NCI-H446 treated with DMSO at 0.1 percent for 48 hours (cell line): ENCODE measurements at places on chromosomes 6 and 20.
A peak's percentile ranks its signal among the peaks of the same experiment; 100 is the strongest.

DNA sequence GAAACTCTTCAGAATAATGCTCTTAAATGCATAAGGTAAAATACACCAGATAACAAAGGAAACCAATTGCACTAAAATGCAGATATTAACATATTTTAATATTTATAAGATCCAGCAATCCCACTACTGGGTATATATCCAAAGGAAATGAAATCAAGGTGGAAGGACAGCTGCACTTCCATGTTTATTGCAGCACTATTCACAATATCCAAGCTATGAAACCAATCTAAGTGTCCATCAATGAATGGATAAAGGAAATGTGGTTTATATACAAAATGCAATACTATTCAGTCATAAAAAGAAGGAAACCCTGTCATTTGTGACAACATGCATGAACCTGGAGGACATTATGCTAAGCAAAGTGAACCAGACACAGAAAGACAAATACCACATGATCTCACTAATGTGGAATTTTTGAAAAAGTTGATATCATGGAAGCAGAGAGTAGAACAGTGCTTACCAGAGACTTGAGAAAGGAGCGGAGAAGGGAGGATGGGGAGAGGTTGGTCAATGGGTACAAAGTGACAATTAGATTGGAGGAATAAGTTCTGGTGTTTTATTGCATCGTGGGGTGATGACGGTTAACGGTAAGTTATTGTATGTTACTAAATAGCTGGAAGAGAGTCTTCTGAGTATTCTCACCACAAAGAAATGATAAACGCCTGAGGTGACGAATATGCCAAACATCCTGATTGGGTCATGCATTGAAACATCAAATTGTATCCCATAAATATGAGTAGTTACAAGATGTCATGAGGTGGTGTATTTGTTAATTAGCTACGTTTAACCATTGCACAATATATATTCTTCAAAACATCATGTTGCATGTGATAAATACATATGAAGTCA, 37.9 kb upstream of the RNF24 start:
- no peak for DNase-seq

DNA sequence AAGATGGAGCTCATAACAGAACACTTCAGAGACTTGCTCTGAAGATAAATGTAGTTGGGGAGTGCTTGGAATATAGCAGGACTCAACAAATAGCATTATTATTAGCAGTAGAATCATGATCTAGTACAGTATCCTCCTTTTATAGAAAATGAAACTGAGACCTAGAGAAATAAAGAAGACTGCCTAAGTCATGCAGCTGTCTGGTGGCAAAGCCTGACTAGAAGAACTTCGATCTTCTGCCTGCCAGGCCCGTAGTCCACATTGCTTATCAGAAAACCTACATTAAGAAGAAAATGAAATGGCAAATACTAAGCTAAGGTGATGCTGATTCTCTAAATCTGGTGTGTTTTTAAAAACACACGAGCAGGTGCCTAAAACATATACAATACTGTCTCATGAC, 46.4 kb upstream of the DST start:
- DNase-seq, result no peak

GRCh38 chr6:39425346-39426072, 103.0 kb upstream of the KCNK16 start:
- DNase-seq, result no peak

GRCh38 chr20:32707691-32708581, 34.2 kb upstream of the C20orf203 start:
- DNase-seq, result no peak

DNA sequence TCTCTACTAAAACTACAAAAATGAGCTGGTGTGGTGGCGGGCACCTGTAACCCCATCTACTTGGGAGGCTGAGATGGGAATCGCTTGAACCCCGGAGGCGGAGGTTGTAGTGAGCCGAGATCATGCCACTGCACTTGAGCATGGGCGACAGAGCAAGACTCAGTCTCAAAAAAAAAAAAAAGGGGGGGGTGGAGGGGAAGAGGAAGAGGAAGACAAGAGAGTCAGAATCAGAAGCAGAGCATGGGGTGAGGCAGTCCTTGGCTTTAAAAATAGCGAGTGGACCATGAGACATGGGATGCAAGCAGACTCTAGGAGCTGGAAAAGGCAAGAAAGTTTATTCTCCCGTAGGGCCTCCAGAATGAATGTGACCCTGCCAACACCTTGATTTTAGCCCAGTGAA, 3.9 kb upstream of the SLC9A8 start:
- no peak for DNase-seq

GRCh38 chr20:53677447-53678314, 84.0 kb upstream of the ZNF217 start:
- no peak for DNase-seq

GRCh38 chr6:140977403-140977802, 1155.3 kb upstream of the GJE1 start:
- DNase-seq, result no peak

DNA sequence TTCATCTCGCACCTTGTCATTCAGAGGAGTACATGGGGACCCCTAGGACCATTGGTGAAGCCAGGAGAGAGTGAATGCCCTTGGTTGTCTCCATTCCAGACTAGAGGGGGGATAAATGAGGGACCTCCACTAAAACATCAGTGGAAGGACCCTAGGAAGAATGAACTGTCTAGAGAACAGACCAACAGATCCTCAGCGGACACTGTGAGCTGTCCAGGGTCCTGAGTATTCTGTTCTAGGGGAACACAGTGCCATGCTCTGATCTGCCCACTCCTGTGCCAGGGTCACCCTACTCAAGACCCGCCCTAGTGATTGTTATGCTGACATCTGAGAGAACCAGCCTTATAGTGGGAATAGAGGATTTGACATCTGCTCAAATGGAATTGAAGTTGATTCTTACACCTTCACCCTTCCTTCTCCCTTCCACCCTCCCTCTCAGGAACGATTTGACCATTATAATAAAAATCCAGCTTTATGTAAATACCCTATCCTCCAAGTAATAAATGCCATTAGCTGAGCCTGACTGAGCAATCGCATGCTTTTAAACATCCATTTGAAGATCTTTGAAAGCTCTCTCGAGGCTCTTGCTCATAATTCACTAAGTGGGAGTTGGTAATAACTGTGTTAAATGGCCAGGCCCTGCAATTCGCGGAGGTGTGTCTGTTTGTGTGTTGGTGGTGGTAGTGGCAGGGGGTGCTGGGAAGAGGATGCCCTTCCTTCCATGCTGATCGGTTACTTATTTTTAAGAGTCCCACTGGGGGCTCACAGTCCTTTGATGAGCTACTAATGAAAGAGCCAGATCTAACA, 43.6 kb upstream of the SLC32A1 start:
- DNase-seq, result no peak

DNA sequence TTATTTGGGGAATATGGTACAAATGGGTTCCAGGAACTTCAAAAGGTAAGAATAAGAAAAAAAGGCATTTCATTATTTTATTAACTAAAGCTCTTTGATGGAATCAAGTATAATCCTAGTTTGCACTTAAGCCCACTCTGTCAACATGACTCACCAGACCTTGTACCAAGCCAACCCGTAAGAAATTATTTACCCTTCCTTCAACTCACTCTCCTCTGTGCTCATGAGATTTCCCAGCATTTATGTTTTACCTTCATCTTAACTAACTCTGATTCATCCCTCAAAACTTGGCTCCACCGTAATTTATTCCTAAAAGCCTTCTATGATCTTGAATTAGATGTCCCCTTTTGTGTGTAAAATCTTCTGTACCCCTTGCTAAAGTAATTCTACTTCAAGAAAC, 308.7 kb downstream of the PKHD1 start:
- DNase-seq, result no peak

DNA sequence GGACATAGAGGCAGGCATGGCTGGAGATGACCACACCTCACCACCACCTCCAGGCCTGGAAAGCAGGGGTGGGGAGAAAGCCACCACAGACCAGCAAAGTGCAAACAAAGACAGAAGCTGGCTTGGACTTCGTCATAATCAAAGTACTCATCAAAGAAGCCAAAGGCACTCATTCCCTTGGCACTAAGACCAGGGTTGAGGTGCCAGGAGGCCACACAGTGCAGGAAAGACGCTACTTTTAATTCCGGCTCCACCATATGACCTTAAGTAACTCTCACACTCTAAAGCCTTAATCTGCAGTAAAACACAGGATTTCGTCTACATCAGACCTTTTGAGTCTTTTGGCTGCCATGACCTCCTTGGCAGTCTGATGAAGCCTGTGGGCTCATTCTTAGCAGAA, 123.1 kb downstream of the HIVEP2 start:
- peak; percentile 86 for DNase-seq

DNA sequence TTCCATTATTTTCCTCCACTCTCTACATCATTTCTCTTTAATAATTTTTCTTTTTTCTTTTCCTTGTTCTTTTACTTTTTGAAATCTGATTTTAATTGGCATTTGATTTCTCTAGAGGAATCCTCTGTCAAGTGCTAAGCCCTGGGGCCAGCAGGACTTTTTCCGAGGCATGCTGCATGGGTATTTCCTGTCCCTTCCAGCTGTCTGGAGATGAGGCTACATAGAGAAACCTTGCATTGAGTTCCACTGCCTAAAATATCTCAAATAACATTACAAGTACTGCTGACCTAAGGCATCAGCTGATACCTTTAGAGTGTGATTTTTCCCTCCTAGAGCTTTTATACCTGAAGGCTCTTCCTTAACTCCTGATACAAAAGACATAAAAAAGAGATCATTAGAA, 6.2 kb downstream of the RNF217 start:
- DNase-seq, result no peak

DNA sequence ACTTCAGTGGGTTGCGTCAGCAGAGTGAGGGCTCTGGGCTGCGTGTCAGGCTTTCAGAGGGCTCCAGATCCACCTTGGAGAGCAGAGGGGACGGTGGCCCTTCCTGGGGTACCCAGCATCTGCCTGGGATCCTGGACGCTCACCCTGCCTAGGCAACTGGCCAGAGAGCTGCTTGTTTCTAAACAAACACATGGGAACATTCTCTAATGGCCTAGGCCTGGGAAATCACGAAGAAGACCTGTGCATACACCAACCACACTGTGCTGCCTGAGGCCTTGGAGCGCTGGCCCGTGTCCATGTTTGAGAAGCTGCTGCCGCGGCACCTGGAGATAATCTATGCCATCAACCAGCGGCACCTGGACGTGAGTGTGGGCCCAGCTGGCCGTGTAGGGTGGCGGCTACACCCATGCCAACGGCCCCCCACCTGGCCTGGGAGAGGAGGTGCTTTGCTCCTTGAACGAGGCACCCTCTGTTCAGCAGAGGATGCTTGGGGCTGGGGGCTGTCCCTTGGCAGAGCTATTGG, 32.2 kb downstream of the PYGB start:
- no peak for DNase-seq

DNA sequence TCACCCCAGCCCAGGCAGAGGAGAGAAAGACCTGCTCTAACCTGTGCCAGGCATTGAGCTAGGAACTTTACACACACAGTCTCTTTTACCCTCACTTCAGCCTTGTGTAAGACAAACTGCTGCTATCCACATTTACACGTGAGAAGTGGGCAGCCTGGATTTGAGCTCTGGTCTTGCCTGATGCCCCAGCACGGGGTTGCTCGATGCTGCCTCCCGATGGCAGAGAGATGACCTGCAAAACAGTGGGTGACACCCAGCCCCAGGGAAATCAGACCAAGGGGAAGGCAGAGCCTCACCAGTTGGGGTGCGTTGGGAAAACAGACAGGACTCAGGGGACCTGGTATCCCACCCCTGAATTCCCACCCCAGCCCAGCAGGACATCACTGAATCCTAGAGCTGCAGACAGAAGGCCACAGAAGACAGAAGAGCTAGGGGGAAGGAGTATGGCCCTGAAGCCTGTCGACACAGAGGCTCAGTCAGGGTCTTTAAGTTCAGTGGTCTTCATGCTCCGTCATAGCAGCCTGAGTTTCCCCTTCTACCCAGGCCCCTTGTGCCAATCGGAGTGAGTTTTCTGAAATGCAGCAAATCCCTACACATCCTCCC, 990 bp downstream of the BPI start:
- DNase-seq, result no peak

DNA sequence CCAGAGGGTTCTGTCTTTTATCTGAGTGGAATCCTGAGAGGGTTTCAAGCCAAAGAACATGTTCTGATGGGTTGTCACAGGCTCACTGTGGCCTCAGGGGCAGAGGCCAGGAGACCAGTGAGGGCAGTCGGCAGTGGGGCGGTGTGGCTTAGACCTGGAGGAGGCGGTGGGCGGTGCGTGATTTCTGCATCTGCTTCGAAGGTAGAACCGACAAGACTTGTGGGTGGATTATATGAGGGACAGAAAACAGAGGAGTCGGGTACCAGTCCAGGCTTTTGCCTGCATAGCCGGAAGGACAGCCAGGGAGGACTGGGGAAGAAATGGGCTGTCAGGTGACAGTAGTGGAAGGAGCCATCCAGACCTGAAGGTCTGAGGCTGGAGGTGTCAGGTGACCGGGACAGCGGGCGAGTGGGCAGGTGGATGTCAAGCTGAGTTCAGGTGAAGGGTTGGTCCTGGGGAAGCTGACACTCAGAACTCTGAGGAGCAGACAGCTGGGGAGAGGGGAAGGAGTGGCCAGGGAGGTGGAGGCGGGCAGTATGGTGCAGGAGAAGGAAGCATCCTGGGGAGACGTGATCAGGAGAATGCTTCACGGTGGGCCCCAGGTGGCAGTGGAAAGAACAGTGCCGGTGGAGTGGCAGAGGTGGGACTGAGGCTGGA, 3.1 kb downstream of the CTSZ start:
- no peak for DNase-seq

- no peak for DNase-seq
Measured at GRCh38 chr6:8858854-8859331, 423.5 kb upstream of the SLC35B3 start.

GRCh38 chr20:61429458-61430227, 177.6 kb downstream of the CDH4 start:
- no peak for DNase-seq

DNA sequence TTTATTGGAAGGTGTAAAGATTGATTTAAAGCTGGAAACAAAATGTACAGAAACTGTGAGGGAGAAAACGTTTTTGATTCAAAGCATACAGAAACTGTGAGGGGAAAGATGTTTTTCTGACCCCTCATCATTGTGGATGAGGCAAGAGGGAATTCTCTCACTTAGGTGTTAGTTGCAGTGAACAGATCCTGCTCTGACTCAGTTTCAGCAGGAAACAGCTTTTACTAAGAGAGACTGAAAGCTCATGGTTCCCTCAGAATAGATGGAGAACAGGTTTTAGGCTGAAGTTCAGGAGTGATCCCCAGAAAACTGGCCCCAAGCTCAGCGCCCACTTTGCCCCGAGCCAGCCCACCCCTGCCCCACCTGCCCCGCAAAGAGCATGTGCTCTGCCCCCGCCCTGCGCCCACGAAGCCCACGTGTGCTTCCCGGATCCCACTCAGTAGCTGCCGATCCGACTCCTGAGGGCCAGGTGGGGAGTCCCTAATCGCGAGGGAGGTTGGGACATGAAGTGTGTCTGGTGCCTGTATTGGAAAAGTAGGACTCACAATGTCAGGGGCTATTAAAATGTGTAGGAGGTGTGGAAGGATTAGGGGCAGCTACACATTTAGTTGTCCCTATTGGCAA, 41.2 kb downstream of the DUSP22 start:
- DNase-seq, result no peak

DNA sequence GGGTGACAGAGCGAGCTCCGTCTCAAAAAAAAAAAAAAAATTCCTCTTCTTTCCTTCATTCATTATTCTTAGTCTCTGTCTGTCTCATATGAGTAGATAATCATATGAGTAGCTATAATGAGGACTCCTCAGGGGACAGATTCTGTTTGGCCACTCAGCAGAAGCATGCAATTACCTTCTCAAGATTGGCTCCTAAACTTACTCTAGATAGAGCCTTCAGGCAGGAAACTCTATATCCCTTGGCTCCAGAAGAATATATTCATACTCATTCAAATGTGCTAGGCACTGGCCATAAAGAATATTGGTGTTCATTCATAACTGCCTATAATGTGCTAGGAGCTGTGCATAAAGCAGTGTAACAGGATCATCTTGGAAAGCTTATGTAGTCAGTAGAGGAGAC, 2.2 kb upstream of the ACAT2 start:
- no peak for DNase-seq

- DNase-seq, result no peak
Measured at GRCh38 chr6:73606428-73606827, 47.4 kb downstream of the SLC17A5 start.
